ENCODE measurements at places on chromosomes 4 and X.

- peak; percentile 29 for DNase-seq
Measured at GRCh38 chrX:40267334-40268187, 169.8 kb upstream of the BCOR start.

DNA sequence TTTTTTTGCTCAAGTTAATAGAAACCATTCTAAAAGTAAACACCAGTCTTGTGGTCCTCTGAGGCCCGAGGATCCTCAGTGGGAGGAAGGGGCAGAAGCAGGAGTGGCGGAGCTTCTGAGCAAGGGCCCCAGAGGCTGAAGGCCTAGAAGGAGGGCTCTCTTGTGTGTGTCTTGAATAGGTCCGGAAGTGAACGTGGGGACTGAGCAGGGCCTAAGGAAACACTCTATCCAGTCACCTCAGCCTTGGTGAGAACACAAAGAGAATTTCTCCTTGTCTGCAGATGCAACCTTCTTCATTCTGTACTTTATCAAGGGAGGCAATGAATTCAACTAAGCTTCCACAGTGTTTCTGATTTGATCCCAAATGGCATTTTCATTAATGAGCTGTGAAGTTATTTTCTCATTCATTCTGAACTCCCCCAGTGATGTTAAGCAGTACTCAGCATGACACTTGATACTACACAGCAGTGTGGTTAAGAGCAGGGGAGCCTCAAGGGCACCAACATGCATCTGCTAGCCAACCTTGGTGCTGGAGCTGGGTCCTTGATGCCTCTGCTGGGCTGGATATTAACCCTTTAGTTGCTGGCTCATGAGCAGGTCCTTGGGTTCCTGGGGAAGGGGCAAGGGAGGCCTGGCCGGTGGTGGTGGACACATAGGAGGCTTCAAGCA lies 64.7 kb downstream of the RBM47 start:
- DNase-seq, result no peak

DNA sequence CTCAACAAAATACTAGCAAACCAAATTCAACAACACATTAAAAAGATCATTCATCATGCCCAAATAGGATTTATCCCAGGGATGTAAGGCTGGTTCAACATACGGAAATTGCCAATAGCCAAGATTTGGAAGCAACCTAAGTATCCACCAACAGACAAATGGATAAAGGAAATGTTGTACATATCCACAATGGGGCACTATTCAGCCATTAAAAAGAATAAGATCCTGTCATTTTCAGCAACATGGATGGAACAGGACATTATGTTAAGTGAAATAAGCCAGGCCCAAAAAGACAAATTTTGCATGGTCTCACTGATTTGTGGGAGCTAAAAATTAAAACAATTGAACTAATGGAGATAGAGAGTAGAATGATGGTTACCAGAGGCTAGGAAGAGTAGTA lies 82.0 kb upstream of the FAM241A start:
- no peak for DNase-seq

GRCh38 chr4:16227462-16227868 lies 1.2 kb upstream of the TAPT1 start:
- DNase-seq, result no peak

DNA sequence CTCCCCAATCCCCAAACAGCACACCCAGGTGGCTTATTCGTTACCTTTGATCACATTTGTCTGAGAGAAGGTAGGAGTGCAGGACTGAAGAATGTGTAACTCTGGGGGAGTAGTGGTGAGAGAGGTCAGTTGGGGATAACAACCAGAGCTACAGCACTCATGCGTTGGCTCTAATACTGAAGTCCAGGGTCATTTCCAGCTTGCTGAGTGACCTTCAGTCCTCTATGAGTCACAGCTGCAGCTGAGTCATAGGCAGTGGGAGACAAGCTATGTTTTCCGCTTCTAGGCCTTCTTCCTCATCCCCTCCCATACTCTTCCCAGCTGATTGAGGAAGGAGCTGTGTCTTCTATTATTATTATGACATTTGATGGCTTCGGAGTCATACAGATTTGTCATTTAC lies 31.6 kb upstream of the CT47C1 start:
- DNase-seq, result no peak

GRCh38 chr4:145182222-145182621 lies 1.8 kb upstream of the OTUD4 start:
- peak; percentile 33 for DNase-seq

GRCh38 chr4:91754716-91755115 lies 549.0 kb upstream of the GRID2 start:
- no peak for DNase-seq

DNA sequence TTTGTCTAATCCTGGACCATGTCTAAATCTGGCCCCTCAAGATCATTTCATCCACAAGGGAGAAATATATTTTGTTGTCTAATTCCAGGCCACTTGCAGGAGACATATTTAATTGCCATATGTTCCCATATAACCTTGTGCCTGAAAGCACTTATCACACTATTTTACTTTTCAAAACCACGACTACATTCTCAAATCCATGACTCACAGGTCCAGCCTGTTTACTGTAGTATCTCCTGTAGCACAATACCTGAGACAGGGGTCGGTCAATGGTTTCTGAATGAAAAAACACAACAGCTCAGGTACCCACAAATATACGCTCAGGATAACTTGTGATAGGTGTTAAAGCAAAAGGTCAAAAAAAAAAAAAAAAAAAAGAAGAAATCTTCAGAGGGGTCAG lies 60.9 kb downstream of the SEC24D start:
- no peak for DNase-seq

- DNase-seq, result no peak
Measured at GRCh38 chr4:2667428-2667827, 88.7 kb downstream of the TNIP2 start.

DNA sequence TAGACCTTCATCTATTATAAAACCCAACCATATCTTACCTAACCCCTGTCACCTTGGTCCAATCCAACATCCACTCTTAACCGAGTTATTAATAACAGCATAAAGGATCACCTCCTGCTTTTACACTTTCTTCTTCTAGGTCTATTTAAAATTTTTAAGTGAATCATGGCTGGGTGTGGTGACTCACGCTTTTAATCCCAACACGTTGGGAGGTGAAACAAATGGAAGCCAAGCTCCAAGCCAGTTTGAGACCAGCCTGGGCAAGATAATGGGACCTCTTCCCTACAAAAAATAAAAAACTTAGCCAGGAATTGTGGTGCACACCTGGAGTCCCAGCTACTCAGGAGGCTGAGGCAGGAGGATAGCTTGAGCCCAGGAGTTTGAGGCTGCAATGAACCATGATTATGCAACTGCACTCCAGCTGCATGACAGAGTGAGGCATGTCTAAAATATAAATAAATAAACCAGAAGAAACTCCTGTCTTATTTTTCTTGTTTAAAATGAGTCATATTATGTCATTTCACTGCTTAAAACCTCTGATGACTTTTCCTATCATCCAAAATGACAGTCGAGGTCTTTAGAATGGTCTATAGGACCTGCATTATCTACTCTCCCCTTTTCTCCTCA lies 188.4 kb downstream of the GASK1B start:
- no peak for DNase-seq

GRCh38 chrX:18721683-18722499 lies 14.4 kb downstream of the PPEF1 start:
- no peak for DNase-seq

GRCh38 chr4:7516096-7516772 lies 81.5 kb upstream of the PSAPL1 start:
- no peak for DNase-seq

Data from GM20000 (cell line).